ENCODE measurements at places on chromosomes 16 and 17. TPM values are rescaled to one million over a fixed set of nuclear protein-coding genes. Genes with fewer than 3 reads are reported as not detected.

FAM83G gene
- 27.7 TPM for total RNA-seq

CCDC78 gene
- total RNA-seq: 4.9 TPM

RDM1 gene
- total RNA-seq: not detected

PRPSAP1 gene
- total RNA-seq: 48.9 TPM

PRSS33 gene
- not detected for total RNA-seq

TMC6 gene
- 1.3 TPM for total RNA-seq

ESRP2 gene
- total RNA-seq: 0.07 TPM

KREMEN2 gene
- total RNA-seq: not detected

KCNG4 gene
- total RNA-seq: not detected

MINK1 gene
- 73.2 TPM for total RNA-seq

USH1G gene
- total RNA-seq: 0.03 TPM

PMFBP1 gene
- not detected for total RNA-seq

HCRT gene
- total RNA-seq: not detected

GGT6 gene
- total RNA-seq: not detected

GOT2 gene
- 35.3 TPM for total RNA-seq

SLC52A1 gene
- total RNA-seq: 0.13 TPM

TNFRSF13B gene
- total RNA-seq: not detected

TPSD1 gene
- total RNA-seq: not detected

ABCC3 gene
- 29.7 TPM for total RNA-seq

KRTAP2-3 gene
- 0.56 TPM for total RNA-seq

ENPP7 gene
- not detected for total RNA-seq

HOXB3 gene
- total RNA-seq: 11.1 TPM

RAB37 gene
- total RNA-seq: 0.33 TPM

TSPAN10 gene
- total RNA-seq: 3.6 TPM

PRAC1 gene
- not detected for total RNA-seq

RHBDF1 gene
- total RNA-seq: 67.0 TPM

OR1F1 gene
- total RNA-seq: 0.07 TPM

TGFB1I1 gene
- total RNA-seq: 41.6 TPM

Data from smooth muscle cell of the pulmonary artery (primary cell).